Spinal cord (tissue), 10 donors: ENCODE measurements at places on chromosomes 2 and 18.

DNA sequence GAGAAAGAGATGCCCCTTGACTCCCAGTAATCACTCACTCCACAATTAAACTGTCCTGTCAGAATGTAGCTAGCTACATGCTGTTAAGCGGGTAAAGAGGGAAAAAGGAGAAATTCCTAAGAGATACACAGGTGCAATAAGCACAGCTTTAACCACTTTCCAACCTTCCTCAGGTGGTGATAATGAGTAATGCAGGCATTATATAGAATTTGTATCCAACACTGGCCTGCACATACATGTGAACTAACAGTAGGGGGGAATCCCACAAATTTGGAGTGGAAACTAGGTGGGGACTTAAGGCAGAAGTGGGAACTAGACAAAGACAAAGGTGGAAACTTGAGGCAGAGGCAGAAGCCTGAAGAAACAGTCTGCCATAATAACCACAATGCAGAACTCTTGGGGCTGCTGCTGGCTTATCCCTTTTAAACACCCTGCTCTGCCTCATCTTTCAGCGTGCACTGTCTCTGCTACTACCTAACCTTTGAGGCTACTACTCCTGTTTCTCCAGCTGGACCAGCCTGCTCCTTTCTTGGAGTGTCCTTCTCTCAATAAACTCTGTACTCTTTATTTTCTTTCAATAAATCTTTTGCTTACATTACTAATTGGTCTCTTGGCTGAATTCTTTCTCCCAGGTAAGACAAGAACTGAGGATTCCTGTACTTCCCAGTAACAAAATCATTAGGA lies 259.7 kb downstream of the PDE11A start:
- H3K4me1 ChIP-seq = no peaks in the 10 kb centered on the region
- no peak overlapping the region for H3K4me3 ChIP-seq
- no peak overlapping the region for H3K27ac ChIP-seq
- H3K27me3 ChIP-seq = no peaks in the 10 kb centered on the region

DNA sequence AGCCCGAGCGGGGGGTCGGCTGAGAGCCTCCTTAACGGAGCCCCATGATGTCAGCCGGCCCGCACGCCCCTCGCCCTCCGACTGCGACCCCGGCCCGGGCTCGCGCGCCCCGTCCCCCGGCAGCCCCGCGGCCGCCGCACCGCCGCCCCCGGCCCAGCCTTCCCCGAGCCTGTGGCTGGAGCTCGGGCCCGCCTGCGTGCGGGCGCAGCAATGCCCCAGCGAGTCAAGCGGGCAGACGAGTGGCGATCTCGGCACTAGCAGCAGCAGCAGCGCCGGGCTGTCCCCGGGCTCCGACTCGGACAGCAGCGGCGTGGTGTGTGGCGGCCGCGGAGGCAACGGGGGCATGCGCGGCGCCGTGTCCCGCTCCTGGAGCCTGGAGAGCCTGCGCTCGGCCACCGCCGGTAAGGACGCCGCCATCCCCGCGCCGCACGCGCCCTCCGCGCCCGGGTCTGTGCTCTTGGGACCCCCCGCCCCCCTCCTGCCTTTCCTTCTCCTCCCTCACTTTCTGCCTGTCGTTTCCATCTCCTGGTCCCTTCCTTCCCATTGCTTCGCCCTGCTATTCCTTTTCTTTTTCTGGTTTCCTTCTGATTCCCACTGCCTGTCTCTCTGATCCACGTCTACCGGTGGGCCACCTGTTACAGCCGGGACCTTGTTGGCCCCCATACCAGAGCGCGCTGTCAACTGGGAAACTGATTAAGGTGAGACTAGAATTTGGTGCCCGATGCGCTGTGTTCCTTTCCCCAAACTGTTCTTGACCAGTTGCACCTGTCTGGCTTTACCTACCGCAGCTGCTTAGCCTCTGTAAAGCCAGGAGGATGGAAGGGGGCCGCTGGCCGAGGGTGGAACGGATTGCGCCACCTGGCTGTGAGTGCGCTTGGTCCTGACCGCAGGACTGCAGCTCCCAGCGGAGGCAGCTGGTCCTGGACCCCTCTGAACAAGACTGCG lies 127.4 kb downstream of the ARHGEF4 start:
- no peaks in the 10 kb centered on the region for H3K27me3 ChIP-seq
- DNase-seq = peak; percentile 20
- H3K27ac ChIP-seq = no peak overlapping the region
- H3K4me3 ChIP-seq = peak overlapping the region; percentile 24
- peaks cover 36% of the 10 kb centered on the region for H3K4me1 ChIP-seq

GRCh38 chr2:176112375-176113302 lies 3.9 kb upstream of the HOXD10 start:
- no peaks in the 10 kb centered on the region for H3K36me3 ChIP-seq
- H3K27ac ChIP-seq = peak overlapping the region; percentile 52
- DNase-seq = no peak
- H3K4me3 ChIP-seq = peak overlapping the region; percentile 18
- peaks cover 100% of the 10 kb centered on the region for H3K27me3 ChIP-seq

- peak within 1 kb of the TSS; percentile 71 for H3K27ac ChIP-seq
- H3K4me3 ChIP-seq = peak within 1 kb of the TSS; percentile 20
- DNase-seq = no peak
- H3K4me1 ChIP-seq = peaks cover 38% of the 10 kb centered on the region
Observed at GRCh38 chr2:233059797-233060500, at the start of gene INPP5D. Gene INPP5D (plus strand): TSS chr2:233060342. CDS start chr2:233060479, 137 bp downstream.

- no peaks in the 10 kb centered on the region for H3K4me1 ChIP-seq
- H3K27me3 ChIP-seq = no peaks in the 10 kb centered on the region
- H3K36me3 ChIP-seq = no peaks in the 10 kb centered on the region
- DNase-seq = no peak
Observed at GRCh38 chr2:191051177-191051576, 37.2 kb upstream of the STAT1 start.

DNA sequence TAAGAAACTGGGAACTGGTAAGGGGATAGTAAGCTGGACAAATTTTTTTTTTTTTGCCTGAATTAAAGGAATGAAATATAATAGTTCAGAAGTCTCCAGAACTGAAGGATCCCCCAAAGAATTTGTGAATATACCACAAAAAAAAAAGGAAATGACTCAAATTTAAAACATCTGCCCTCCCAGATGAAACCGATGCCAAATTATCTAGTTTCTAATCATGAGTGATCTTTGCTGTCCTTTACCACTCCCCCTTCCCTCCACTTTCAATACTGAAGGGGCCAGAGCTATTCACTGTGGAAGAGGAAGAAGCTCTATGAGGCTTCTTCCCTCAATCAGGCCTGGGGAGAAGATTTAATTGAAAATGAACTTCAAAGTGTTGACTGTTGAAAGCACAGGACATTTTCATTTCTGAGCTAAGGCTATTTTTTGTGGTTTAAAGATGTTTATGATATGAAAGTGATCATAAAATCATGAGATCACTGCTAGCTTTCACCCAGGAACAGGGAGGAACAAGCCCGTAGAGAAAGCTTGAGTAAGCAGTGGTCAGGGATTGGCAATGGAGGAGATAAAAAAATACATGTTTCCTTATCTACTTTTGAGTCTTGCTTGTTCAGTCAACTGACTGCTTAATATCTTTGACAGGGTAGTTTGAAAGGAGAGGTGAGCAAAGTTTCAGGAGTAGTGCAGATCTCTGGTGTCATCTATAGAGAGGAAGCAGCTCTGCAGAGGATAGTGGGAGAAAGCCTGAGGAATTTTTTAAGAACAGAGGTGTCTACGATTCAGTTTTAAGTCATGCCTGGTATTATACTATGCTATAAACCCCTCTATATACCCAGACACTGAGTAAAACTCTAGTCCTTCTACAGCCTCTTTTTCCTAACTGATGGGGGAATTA lies 409.5 kb upstream of the FIGN start:
- H3K27ac ChIP-seq = no peak overlapping the region
- no peaks in the 10 kb centered on the region for H3K4me1 ChIP-seq
- H3K27me3 ChIP-seq = no peaks in the 10 kb centered on the region
- no peak for DNase-seq
- no peaks in the 10 kb centered on the region for H3K36me3 ChIP-seq

- H3K27me3 ChIP-seq = no peaks in the 10 kb centered on the region
- no peak for DNase-seq
- H3K4me3 ChIP-seq = no peak overlapping the region
- no peaks in the 10 kb centered on the region for H3K4me1 ChIP-seq
Observed at GRCh38 chr2:238742066-238742465, 105.8 kb upstream of the TWIST2 start.

- no peak overlapping the region for H3K27ac ChIP-seq
- H3K4me1 ChIP-seq = peaks cover 18% of the 10 kb centered on the region
- peaks cover 28% of the 10 kb centered on the region for H3K36me3 ChIP-seq
Observed at GRCh38 chr2:73268830-73269685, 15.2 kb downstream of the FBXO41 start.

DNA sequence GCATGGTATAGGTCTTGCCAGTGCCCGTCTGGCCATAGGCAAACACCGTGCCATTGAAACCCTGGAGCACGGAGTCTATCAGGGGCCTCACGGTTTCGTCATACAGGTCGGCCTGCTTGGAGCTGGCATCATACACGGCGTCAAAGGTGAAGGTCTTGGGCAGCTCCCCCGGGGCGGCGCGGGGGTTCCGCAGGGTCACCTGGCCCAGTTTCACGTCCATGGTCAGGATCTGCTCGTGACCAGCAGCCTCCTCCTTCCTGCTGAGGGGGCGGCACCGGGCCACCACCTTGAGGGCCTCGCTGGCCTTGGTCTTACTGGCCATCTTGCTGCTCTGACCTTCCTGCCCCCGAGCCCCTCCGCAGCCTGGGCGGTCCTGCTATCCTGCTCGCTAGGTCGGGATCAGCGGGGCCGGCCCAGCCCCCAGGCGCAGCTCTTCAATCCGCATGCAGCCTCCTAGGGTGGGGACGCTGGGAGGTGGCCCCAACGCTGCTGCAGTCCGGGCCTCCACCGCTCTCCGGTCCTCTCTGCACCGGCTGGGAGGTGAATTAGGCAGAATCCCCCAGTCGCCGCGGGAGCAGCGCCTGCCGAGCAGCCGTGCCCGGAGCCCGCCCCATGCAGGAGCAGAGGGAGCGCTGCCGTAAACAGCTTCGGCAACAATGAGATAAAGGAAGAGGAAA lies 563 bp downstream of the KIF3C start:
- H3K4me1 ChIP-seq = peaks cover 57% of the 10 kb centered on the region
- DNase-seq = no peak
- no peaks in the 10 kb centered on the region for H3K27me3 ChIP-seq
- H3K36me3 ChIP-seq = peaks cover 14% of the 10 kb centered on the region

DNA sequence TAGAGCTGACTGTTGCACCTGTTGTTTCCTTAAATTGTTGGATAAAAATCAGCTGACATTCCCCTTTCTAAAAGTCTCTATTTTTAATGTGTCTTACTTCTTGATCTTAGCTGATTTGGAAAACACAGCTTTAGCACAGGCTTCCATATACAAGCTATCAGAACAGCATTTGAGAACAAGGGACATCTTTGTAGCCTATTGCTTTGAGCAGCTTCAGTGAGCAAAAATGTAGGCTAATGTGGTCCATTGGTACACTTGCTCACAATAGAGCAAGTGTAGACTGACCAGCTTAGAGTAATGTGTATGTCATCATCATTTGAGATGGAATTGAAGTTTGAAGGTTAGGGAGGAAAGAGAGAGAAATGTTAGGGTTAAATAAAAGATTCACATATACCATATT lies 7.0 kb downstream of the INPP1 start:
- H3K4me3 ChIP-seq = no peak overlapping the region
- peak overlapping the region; percentile 18 for H3K27ac ChIP-seq

DNA sequence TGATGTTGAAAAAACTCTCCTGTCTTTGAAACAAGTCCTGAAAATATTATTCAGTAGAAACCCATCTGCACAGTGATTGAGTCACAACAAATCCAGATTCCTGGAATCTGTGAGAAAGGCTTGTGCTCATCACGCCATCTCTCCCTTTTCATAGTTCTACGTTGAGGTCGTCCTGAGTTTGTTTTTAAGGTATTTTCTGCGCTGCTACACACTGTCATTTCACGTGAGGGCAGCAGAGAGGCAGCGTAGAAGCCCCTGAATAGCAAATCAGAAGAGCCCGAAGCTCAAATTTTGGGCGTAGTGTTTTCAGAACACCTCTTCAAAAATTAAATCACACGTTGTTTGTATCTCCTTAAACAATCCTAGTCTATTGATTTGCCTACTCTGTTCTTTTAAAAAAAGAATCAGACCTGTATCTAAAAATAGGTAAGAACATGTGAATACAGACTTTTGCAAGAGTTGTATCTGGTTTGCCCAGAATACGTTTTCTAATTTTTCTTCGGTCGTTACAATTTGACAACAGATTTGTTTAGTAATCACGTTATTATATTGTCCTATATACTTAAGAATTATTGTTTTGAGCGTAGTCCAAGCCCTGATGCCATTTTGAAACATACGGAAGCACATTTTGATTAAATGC lies 61.6 kb upstream of the SLC38A11 start:
- H3K4me1 ChIP-seq = peaks cover 3% of the 10 kb centered on the region
- no peak overlapping the region for H3K4me3 ChIP-seq
- H3K27me3 ChIP-seq = no peaks in the 10 kb centered on the region
- H3K27ac ChIP-seq = no peak overlapping the region
- H3K36me3 ChIP-seq = no peaks in the 10 kb centered on the region

- H3K27me3 ChIP-seq = no peaks in the 10 kb centered on the region
- H3K27ac ChIP-seq = peak overlapping the region; percentile 62
- no peak for DNase-seq
- no peak overlapping the region for H3K4me3 ChIP-seq
- peaks cover 6% of the 10 kb centered on the region for H3K4me1 ChIP-seq
- H3K36me3 ChIP-seq = no peaks in the 10 kb centered on the region
Observed at GRCh38 chr2:36408198-36408703, 52.7 kb downstream of the CRIM1 start.
